ENCODE measurements at places on chromosomes 2 and 18.

- no peak for DNase-seq
Observed at GRCh38 chr2:233419602-233420391, 65.5 kb downstream of the DGKD start.

- no peak for DNase-seq
Observed at GRCh38 chr18:56284319-56284718, 354.1 kb downstream of the TXNL1 start.

DNA sequence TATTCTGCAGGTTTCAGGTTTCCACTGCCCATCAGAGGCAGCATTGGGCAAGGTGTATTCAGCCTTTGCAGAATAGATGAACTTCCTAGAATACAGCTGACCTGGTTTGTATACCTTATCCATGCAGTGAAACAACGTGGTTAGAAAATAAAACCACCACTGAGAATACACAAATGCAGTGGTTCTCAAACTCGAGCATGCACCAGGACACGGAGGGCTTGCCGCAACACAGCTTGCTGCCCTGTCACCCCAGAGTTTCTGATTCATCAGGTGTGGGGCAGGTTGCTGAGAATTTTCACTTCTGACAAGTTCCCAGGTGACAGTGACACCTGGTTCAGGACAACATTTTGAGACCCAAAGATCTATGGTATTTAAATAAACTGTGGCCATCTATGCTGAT, 23.4 kb upstream of the C1D start:
- DNase-seq: no peak

- no peak for DNase-seq
Observed at GRCh38 chr18:62522178-62522503, 684 bp upstream of the ZCCHC2 start.

DNA sequence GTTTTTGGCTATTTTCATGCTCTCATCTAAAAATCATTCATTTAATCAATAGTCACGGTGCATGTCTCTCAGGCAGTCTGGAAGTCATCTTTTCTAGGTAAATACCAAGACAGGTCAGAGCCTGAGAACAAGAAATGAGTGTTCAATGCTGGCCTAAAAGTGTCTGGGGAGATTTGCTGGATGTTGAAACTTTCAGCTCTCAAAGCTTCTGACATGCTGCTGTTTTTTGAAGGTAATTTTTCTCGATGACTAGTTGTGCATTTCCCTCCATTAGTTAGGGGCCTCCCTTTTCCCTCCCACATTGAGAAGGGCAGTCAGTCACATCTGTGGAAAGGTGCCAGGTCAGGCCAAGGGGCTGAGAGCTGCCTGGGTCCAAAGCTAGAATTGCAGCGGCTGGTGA, 115.6 kb downstream of the LPIN1 start:
- DNase-seq: no peak

- DNase-seq: no peak
Observed at GRCh38 chr18:78596794-78597345, 382.7 kb upstream of the SALL3 start.

DNA sequence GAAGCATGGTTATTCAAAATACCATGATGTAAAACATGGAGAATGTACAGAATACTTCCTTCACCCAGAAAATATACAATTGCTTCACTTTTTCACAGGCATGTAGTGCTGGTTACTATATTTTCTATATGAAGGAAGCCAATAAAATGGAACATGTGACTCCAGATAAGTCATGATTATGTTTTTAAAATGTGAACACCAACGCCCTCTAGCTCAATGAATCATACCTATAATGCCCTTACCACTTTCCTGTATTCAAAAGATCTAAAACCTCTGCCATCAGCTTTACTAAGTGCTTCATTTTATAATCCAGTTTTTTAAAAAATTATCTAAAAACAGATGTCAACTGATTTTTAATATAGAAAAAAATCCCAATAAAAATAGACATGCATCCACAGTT, 59.9 kb downstream of the SMAD2 start:
- no peak for DNase-seq

- peak; percentile 81 for DNase-seq
Observed at GRCh38 chr2:9637330-9637729, 6.5 kb upstream of the YWHAQ start.

- DNase-seq: peak; percentile 44
Observed at GRCh38 chr18:54880395-54881105, 52.3 kb downstream of the RAB27B start.

DNA sequence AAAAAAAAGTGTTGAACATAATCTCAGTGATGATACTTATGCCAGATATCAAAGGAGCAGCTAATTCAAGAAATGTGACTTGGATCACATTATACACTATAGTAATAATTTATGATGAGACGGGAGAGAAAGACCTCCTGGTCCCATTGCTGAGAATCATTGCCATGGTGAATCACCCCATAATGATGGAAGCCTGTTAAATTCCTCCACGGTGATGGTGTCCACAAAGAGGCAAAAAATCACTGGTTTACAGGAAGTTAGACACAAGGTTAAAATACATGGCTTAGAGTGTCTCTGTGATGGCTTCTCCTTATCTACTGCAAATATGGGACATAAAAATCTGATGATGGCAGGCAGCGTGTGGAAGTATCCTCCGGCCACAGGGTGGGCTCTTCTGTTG, 210.0 kb downstream of the CDH2 start:
- DNase-seq: no peak

- DNase-seq: peak; percentile 23
Observed at GRCh38 chr18:70322928-70323327, 34.1 kb downstream of the SOCS6 start.

GRCh38 chr2:120013597-120014223, 833 bp downstream of the EPB41L5 start:
- no peak for DNase-seq

- DNase-seq: no peak
Observed at GRCh38 chr2:190571686-190572085, 37.2 kb upstream of the NEMP2 start.

- no peak for DNase-seq
Observed at GRCh38 chr2:168194784-168195522, 52.4 kb downstream of the STK39 start.

DNA sequence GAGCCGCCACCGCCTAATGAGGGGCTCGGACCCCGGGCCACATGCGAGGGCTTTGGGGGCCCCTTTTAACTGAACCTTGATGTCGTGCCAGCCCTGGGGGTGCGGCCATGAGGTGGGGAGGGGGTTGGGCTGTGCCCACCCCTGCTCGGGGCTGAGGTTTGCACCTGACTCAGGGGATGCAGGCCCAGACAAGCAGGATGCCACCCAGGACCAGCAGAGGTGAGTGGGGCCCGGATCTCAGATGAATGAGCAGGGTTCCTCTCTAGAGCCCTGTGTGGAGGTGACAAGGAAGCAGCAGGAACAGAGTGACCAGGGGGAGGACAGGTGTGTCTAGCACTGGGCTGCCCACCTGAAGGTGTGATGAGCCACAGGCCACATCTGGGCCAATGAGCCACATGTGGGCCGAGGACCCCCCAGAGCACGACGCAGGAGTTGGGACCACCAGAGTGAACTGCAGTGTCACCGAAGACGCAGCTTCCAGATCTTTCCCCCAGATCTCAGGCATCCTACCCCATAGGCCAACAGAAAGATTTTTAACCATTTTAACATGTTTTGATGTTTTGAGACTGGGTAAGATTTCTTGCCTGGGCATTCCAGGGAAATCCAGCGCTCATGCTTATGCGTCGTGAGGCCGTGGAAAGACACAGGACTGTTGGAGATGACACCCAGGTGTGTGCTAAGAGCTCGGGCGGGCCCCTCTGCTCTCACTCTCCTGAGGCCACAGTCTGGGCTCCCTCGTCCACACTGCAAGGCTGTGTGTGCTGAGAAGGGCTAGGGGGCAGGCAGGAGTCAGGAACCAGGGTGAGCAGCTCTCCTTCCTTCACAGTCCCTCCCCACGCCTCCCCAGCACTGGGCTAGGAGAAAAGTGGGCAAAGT, 73.6 kb downstream of the DDX1 start:
- no peak for DNase-seq

GRCh38 chr2:233244818-233245217, 6.7 kb upstream of the ATG16L1 start:
- DNase-seq: no peak

DNA sequence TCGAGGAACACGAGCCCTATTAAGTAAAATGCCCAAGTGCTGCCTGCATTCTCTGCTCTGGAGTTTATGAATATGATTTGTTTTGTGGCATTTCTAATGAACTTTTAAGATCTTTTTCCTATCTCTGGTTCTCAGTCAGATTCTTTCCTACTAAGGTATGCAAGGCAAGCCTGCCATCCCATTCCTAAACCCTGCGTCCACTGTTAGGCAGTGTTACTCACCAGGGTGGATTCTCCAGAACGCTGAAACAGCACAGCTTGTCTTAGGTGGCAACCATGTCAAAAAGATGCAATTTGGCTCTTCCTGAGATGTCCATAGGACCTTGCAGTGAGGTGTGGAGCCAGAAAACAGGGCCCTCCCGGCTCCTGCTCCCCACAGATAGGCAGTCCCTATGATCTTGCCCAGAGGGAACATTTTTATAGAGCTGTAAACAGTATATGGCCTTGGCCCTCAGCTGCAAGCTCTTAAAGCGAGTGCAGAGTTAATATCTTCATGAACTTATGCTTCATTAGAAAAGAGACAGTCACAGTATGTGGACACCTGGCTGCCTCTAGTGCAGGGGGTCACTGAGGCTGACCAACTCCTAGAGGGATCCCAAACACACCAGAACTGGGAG, 84.4 kb downstream of the TPGS2 start:
- DNase-seq: no peak

DNA sequence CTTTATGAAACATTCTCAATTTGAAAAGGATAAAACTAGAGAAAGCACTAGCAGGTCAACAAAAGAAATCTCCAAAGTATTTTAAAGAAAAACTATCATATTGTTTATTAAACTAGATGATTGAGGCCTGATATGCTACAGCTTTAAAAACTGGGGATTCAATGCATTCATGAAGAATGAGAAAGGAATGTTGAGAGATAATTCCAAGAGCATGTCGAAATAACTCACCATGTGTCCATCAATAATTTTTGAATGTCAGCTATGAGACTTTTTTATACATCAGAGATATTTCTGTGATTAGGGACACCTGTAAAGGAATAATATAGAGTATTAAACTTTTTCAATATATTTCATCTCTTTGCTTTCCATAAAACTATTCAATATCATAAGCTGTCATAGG, 376.9 kb upstream of the REG3G start:
- no peak for DNase-seq

- DNase-seq: no peak
Observed at GRCh38 chr2:120554625-120555032, 181.0 kb upstream of the GLI2 start.

Data from LHCN-M2 (cell line).